ENCODE measurements at places on chromosomes 4 and X.

DNA sequence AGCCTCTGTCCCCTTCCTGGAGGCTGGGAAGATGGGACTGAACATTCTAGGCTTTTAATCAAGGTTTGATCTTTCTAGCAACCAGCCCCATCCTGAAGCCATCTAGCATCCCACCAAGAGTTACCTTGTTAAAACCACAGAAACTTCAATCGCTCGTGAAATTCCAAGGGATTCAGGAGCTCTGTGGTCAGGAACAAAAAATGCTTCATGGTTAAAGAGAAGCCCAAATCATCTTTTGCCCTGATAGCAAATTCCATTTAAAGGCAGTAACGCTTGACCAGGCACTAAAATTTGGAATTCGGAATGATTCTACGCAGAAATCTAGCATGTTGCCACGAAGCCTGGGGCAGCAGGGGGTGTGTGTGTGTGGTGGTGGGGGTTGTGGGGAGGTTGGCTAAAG is 47.8 kb downstream of the CASP6 start:
- DNase-seq = no peak

DNA sequence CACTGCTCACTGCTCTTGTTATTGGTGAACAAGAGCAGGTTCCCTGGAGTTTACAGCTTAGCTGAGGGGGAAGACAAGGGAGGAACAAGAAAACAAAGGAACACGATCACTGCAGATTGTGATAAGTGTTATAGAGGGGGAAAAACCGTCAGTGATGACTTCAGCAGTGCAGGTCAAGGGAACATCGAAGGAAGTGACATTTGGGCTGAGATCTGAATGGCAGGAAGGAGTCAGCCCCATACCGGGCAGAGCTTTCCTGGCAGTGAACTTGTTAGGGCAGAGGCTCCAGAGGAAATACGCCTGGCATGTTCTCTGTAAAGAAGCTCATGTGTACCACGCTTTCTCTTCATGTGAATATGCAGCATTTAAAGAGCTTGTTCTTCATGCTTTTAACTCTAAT is 78.1 kb downstream of the LDB2 start:
- DNase-seq = no peak

DNA sequence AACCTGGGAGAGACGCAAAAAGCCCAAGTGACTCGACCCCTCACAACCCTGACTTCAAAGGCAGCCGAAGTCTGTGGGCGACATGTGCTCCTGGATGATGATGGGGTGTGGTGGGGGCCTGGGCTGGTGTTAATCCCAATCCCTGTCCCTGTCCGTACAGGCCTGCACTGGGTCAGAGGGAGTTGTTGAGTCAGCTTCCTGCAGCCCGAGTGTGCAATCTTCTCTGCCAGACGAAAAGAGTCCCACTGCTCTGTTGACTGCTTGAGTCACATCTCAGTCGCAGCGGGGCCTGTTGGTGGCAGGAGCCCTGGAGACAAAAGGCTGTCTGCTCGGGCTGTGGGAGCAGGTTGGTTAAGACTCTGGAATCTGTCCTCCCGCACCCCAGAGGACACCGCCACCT is 10.3 kb downstream of the FAM3A start:
- DNase-seq = no peak

GRCh38 chr4:94452476-94453371 is 982 bp downstream of the PDLIM5 start:
- DNase-seq = peak; percentile 79

GRCh38 chr4:58749206-58749605 is 1639.0 kb upstream of the IGFBP7 start:
- peak; percentile 81 for DNase-seq

GRCh38 chr4:38950159-38950558 is 82.0 kb downstream of the TMEM156 start:
- DNase-seq = no peak

GRCh38 chrX:283115-283845 is 2.1 kb downstream of the PLCXD1 start:
- peak; percentile 91 for DNase-seq

GRCh38 chr4:17957688-17958087 is 63.9 kb downstream of the LCORL start:
- no peak for DNase-seq

DNA sequence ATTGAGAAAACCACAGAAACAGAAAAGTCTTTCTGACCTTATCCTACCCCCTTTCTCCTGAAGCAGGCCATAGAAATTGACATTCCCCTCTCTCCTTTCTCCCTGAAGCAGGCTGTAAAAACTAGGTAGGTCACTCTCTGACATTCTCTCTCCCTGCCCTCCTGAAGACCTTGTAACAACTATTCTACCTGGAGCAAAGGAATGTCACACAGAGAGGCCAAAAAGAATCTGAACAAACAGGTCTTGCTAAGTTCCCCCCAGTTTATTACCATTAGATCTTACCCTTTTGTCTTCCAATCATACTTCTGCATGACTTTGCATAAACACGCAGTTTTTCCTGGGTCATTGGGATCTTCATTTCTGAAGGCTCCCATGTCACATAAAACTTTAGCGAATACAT is 198.3 kb upstream of the GYPA start:
- no peak for DNase-seq

GRCh38 chr4:84379917-84380641 is 119.0 kb downstream of the NKX6-1 start:
- DNase-seq = peak; percentile 40

- peak; percentile 84 for DNase-seq
These were observed 159.8 kb upstream of the JADE1 start for GRCh38 chr4:128649575-128650205.

- no peak for DNase-seq
These were observed 42.4 kb downstream of the ABCB7 start for GRCh38 chrX:75113664-75114063.

Data from small intestine (tissue), 16 donors.